ENCODE measurements at places on chromosomes 7 and 10. TPM values are rescaled to one million over a fixed set of nuclear protein-coding genes. Genes with fewer than 3 reads are reported as not detected.

DNA sequence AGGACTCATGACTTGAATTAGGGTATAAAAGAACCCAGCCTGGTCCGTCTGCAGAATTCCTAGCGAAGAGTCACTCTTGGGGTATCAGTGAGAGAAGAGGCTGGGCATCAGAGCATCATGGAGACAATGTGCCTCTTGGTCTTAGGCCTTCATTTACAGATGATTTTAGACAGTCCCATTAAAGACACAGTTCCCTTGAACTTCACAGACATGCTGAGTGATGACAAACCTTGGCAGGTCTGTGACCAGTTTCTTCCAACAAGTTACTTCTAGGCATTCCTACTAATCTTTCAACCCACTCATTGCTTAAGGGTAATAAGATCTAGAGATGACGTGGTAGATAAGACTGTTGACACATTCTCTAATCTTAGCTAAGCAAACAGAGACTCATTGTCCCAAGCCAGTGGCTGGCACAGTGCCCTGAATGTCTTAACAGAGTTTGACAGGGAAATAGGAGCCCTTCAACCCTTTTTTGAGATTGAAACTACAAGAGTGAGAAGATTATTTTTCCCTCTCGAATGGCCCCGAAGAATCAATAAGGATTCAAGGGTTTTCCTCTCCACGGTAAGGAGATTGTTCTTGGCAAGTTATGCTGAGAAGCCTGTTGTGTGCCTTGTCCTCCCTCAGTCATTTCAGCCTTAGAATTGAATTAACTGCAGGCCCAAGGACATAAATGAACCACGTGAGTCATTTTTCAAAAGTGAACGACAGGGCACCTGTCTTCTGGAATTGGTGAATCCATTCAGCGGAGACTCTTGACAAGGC, 281.1 kb downstream of the CCDC3 start:
- DNase-seq = no peak

- DNase-seq = no peak
Observed at GRCh38 chr7:35716038-35716803, 21.3 kb upstream of the HERPUD2 start.

- DNase-seq = no peak
Observed at GRCh38 chr10:10552948-10553347, 464.7 kb upstream of the CELF2 start.

- DNase-seq = no peak
Observed at GRCh38 chr7:34281260-34281659, 375.9 kb downstream of the BMPER start.

DNA sequence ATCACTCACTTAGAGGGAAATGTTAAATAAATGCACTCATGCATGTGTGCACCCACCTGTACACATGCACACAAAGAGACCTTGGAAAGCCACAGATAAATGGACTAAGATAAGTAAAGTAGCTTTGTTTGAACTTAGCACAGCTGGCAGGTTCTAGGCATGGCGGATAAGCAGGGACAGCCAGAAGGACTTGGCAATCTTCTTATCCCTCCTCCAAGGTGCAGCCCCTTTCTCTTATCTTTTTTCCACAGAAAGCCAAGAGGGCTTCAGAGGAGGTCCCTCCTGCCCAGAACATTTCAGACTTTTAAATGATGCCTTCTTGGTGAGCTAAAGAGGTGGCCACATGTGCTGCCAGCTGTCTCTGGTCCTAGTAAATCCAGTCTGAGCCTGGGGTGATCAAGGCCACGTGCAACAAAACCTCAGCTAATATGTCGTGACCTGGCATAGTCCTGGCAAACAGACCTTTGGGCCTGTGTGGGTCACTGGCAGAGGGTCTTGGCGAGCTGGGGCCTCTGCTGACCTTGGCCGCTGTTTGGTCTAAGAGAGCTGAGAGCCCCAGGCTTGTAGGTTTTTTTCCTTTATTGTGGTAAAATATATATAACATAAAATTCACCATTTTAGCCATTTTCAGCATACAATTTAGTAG, 43.2 kb upstream of the SLC35B4 start:
- no peak for DNase-seq

- no peak for DNase-seq
Observed at GRCh38 chr7:11420049-11420448, 411.9 kb downstream of the THSD7A start.

DNA sequence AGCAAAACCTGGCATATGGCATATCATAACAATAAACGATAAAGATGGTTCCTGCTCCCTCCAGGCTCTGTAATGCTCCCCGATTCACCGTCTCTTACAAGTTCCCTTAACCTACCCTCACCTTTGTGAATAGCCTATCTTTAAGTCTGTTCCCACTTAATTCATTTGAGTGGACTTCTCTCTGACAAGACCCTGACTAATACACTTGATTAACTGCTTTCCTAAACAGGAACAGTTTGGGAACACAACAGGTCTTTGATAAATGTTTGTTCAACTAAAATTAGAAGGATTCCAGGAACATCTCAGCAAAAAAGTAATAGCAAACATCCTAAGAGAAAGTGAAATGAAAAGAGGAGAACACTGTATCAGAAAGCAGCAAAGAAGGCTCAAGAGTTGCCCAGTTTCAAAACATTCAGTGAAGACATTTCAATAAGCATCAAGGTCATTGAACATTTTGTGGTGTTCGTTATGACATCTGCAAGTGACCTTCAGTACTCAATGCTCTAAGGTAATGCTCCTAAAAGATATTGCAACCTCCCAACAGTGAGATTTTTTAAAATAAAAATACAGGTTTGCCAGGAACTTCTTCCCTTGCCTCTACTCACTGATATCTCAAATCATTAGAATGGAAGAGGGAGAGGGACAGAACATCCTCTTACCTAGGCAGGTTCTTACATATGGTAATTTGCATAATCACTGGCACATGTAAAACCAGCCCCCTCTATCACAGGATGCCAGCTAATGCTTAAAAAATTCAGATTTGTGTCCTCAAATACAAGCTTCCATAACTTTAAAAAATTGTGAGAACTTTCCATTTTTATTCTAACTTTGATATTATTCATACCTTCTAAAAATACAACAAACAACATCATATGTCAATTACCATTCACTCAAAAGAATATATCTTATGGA, 11.4 kb upstream of the ARHGAP12 start:
- no peak for DNase-seq

The MAGI2 gene
- not detected for total RNA-seq

The NPS gene
- not detected for total RNA-seq

The HOXA9 gene
- not detected for total RNA-seq

The IL6 gene
- total RNA-seq = not detected
